Stimulated activated CD4-positive, alpha-beta T cell treated with anti-CD3 and anti-CD28 coated beads, Interleukin-2, amount 100 ng/mL, for 4 hours (primary cell): ENCODE measurements at places on chromosomes 4 and X.

- no peak for DNase-seq
Measured at GRCh38 chr4:127533028-127533700, 99.6 kb upstream of the INTU start.

- no peak for DNase-seq
Measured at GRCh38 chr4:88320224-88320779, 35.9 kb upstream of the PPM1K start.

GRCh38 chr4:26080870-26081628 lies 167.0 kb downstream of the SMIM20 start:
- DNase-seq = no peak

- no peak for DNase-seq
Measured at GRCh38 chrX:47849778-47850177, 13.1 kb downstream of the ZNF81 start.

- DNase-seq = no peak
Measured at GRCh38 chr4:79748835-79749234, 324.2 kb downstream of the ANTXR2 start.

DNA sequence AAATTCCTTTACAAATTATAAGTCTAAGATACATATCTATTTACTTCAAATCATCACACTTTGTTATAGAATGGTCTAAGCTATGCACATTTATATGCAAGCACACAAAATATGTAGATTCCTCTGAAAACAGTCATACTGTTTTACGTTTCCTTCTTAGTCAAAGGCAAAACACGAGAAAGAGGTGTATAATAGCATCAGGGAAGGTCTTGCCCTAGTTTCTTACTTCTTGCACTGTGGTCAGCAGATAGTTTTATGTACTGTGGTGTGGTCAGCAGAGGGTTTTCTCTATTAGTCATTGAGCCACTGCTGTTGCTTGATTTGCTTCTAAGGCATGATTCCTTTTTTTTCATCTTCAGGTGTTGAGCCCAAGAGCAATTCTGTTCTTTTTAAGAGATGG lies 117.7 kb downstream of the ADAM29 start:
- DNase-seq = no peak
